ENCODE measurements at places on chromosomes 5 and 9.

DNA sequence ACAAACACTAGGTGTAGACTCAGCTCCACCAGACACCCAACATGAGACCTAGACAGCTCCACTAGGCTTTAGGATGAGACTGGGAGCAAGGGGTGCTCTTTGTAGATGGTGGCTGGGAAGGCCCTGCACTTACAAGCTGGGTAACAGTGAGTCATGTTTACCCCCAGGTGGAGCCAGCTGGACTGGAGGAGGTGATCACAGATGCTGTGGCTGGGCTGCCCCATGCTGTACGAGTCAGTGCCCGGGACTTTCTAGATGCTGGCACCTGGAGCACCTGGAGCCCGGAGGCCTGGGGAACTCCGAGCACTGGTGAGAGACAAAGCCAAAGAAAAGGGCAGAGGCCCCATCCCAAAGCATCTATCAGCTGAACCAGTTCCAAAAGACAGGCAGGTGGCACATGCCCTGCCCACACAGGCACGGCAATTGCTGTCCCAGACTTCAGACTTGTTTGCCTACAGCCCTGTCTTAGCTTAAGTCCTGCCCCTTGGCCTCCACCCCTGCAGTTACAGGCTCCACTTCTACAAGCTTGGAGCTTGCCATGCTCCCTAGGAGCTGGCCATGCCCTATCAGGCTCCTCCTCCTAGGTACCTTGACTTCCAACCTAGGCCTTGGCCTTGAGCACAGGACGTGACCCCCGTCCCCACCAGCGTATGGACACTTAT lies 2.7 kb downstream of the CCL27 start:
- DNase-seq = no peak

DNA sequence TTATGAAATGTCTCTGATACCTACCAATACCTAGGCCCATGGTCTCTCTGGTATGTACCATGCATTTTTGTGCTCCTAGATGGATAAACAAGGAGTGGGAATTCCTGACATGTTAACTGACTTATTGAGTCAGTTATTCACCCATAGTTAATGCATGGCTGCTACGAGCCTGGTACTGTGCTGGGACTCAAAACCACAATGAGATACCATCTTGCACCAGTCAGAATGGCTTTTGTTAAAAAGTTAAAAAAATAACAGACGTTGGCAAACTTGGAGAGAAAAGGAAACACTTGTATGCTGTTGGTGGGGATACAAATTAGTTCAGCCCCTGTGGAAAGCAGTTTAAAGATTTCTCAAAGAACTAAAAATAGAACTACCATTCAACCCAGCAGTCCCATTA lies 293.8 kb downstream of the OSTF1 start:
- no peak for DNase-seq

DNA sequence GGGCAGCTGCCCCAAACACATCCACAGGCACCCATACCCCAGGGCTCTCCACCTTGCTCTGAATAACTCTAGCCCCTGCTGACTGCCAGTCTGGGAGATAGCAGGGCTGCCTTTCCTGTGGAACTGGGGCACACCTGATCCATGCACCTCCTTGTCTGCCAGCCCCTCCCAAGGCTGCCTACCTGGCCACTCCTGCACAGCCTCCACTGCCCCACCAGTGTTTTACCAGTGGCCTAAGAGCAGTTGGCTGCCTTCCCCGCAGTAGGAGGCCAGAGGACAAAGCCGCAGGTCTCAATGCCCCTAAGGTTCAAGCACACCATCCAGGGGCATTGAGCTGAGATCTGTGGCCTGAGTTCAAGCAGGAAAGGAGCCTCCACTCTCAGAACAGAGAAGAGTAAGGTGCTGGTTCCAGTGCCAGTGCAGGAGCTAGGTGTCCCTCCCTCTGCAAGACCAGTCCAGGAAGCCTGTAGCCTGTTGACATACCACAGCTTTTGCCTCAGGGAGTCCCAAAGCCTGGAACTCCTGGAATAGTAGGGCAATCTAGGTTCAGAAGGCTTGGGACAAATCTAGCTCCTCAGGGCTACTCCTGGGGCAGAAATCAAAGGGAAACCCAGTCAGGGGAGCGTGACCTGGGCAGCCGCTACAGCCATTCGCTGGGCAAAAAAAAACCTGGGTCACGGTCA lies 514.5 kb upstream of the PTGER4 start:
- DNase-seq = no peak

DNA sequence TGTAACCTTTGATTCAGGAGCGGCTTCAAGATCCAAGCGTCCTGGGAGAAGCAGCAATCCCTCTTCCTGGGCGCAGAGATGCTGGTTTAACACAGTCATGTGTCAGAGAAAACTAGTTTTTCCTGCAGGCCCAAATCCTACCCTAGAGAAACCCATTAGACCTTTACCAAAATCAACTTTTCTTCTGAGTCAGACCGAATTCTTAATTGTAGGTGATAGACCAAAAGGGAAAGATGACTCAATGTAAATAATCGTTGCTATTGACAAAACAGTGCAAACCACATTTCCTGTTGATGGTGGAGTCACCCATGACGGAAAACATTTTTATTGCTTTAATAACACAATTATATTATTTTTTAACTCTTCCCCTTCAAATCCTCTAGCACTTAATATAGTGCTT lies 40.1 kb downstream of the SLC1A1 start:
- no peak for DNase-seq

- DNase-seq = no peak
These were observed 44.4 kb upstream of the GRIA1 start for GRCh38 chr5:153445875-153446579.

DNA sequence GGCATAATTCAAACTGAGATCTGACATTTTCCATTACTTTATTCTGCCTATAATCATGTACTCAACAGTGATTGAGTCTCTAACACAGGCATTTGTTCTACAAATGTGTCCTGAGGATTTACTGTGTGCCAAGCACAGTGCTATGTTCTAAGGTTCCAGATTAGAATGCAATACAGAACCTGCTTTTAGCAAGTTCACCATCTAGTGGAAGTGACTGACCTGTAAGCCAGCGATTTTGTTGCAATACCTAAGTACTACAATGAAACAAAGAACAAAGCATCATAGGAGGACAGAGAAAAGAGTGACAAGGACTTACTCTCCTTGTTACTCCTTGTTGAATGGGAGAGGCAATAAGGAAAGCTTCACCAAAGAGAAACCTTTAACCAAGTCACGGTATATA lies 348.1 kb downstream of the ELAVL2 start:
- DNase-seq = no peak

- no peak for DNase-seq
These were observed 249.4 kb upstream of the TRIM32 start for GRCh38 chr9:116437411-116438370.

GRCh38 chr9:128554155-128554862 lies 1.9 kb downstream of the SPTAN1 start:
- peak; percentile 60 for DNase-seq

DNA sequence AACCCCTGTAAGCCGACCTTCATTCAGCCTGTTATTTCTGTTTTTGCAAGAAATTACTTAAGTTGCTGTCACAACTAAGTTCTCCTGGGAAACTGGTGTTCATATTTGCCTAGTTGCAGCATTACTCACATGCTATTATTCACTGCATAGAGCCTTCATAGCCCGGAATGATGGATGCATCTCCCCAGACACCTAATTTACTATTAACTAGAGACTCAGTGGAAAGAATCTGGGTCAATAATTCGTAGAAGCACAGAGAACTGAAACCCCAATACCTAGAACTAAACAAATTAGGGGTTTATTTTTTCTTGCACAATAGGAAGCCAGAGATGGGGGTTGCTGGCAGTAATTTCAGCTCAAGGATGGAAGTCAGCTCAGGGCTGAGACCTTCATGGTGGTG lies 45.7 kb upstream of the FAM170A start:
- no peak for DNase-seq

DNA sequence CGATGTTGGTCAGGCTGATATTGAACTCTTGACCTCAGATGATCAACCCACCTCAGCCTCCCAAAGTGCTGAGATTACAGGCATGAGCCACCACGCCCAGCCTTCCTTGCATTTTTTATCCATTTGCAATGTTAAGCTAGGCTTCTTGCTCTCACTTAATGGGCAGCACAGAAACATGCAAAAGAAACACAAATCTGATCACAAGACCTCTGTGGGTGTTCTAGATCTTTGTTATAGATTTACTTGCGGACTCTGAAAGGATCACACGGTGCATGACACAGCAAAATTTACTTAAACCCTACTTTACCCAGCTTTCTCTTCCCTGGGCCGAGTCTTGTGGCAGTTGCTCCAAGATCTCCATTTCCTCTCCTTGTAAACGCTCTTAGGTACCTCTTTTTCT lies 71.3 kb downstream of the PSAT1 start:
- DNase-seq = no peak

- no peak for DNase-seq
These were observed 65.9 kb upstream of the PLPP1 start for GRCh38 chr5:55600497-55601203.

DNA sequence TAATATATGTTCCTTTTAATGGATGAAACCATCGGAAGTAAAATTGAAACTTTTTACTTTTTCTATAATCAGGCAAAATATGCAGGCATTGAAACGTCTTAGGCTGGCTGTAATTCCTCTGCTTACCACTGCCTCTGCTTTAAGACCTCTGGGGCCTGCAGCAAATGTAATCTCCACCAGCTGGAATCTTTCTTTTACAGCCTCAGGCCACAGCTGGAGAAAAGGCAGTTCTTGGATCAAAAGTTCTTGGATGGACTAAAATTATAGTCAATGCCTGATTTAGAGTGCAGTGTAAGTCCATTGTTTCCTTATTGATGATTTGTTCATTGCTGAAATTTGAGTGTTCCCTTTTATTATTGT lies 396.7 kb downstream of the KCTD16 start:
- no peak for DNase-seq

- no peak for DNase-seq
These were observed 16.9 kb upstream of the NIPAL4 start for GRCh38 chr5:157443041-157443549.

- no peak for DNase-seq
These were observed 172.3 kb upstream of the NREP start for GRCh38 chr5:111929261-111929660.

DNA sequence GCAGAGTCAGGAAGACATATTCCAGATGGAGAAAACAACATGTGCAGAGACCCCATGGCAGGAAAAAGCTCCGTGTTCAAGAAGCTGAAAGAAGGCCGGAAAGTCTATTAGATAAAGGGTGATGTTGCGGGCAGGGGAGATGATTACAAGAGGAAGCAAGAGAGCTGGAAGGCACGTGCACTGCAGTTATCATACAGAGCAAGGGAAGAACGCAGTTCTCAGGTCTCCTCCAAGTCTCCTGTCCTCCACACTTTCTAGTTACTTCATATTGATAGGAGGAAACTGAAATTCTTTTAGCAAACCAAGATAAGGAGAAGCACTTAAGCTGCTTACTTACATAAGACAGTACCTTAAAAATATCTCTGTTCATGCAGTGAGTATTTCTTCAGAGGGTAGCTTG lies 58.3 kb upstream of the PLPP6 start:
- no peak for DNase-seq

Measured in activated CD4-positive, alpha-beta T cell treated with anti-CD3 and anti-CD28 coated beads, Interleukin-2, amount 50 U/mL, for 48 hours (primary cell).